ENCODE measurements at places on chromosomes 16 and 17. TPM values are rescaled to one million over a fixed set of nuclear protein-coding genes. Genes with fewer than 3 reads are reported as not detected.

Gene PROCA1
- polyA plus RNA-seq: 7.1 TPM

Gene TNFRSF17
- 0.30 TPM for polyA plus RNA-seq

Gene METTL26
- polyA plus RNA-seq: 41.3 TPM

Gene MYH1
- polyA plus RNA-seq: not detected

Gene SHISA9
- 0.04 TPM for polyA plus RNA-seq

Gene CLEC10A
- 4.8 TPM for polyA plus RNA-seq

Gene VAT1L
- 5.4 TPM for polyA plus RNA-seq

Gene CLEC18A
- 0.48 TPM for polyA plus RNA-seq

Gene NAA60
- polyA plus RNA-seq: 46.4 TPM

Gene CDH5
- 168 TPM for polyA plus RNA-seq

Gene SP6
- polyA plus RNA-seq: 6.3 TPM

Gene ENO3
- 21.0 TPM for polyA plus RNA-seq

Gene DYNLRB2
- 5.5 TPM for polyA plus RNA-seq

Gene ASB16
- 2.7 TPM for polyA plus RNA-seq

Gene CDH3
- 47.9 TPM for polyA plus RNA-seq

Gene PCGF2
- 70.2 TPM for polyA plus RNA-seq

Gene TRPV2
- 13.6 TPM for polyA plus RNA-seq

Gene CRISPLD2
- polyA plus RNA-seq: 20.6 TPM

Gene HOXB5
- polyA plus RNA-seq: 34.6 TPM

Gene PIK3R5
- polyA plus RNA-seq: 1.4 TPM

Gene PTX4
- 0.15 TPM for polyA plus RNA-seq

Gene TOP2A
- polyA plus RNA-seq: 344 TPM

Measured in right lung (tissue), 10 donors.